ENCODE measurements at places on chromosomes 3 and 15.

DNA sequence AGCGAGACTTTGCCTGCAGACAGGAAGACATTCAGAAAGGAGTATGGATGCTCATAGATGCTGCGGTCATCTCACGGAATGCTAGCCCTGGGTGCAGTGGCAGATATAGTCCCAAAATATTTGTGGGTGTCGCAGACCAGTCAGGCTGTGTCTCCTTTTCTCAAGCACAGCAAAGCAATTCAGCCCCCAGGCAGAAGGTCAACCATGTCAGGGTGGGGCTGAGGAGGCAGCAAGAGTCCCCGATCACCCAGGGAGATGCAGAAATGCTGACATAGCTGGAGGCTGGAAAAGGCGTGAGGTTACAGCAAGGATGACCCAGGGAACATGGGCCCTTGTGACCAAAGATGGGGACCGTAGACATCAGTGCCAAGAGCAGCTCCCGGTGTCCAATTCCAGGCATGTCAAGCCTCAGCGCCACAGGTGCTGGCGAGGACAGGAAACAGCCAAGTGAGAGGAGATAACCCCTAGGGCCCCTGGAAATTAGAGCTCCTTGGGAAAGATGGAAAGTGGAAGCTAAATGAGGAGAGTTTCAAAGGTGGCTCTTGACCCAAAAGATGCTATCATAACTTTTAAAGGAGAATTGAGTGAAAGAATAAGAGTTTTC, 81.2 kb upstream of the ABHD17C start:
- DNase-seq, result no peak

DNA sequence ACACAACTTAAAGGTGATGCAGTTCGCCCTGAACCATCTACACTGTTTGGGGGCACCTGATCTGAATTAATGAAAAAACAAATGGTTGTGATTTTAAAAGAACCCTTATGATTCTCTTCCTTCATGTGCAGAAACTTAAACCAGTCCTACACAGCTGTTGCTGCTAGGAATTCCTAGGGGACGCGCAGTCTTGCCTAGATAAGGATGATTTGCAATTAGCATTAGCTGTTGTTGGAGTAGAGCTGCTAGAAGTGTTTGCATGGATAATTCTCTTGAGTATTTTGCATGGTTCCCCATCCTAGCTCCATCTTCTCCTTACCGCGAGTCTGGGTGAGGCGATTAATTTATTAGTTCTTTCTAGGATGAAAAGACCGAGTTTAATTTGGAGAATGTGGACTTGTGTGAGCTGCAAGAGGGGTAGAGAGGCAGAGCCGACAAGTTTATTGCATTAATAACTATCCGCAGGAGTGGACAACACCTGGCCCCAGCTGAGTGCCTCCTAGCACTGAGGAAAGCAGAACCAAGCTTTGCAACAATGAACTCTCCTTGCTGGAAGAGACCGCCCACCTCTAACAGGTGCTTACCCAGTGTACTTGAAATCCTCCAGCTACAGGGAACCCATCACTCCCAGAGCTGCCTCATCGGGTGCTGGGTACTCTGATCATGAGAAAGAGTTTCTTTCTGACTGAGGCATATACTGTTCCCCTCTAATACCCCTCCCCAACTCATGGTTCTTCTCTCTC, 75.0 kb upstream of the WNT7A start:
- DNase-seq, result no peak

GRCh38 chr15:80328496-80328895, 75.7 kb upstream of the ARNT2 start:
- no peak for DNase-seq

GRCh38 chr15:87767516-87767915, 489.0 kb downstream of the NTRK3 start:
- no peak for DNase-seq

- DNase-seq, result no peak
Observed at GRCh38 chr3:67468511-67468910, 185.9 kb downstream of the SUCLG2 start.

DNA sequence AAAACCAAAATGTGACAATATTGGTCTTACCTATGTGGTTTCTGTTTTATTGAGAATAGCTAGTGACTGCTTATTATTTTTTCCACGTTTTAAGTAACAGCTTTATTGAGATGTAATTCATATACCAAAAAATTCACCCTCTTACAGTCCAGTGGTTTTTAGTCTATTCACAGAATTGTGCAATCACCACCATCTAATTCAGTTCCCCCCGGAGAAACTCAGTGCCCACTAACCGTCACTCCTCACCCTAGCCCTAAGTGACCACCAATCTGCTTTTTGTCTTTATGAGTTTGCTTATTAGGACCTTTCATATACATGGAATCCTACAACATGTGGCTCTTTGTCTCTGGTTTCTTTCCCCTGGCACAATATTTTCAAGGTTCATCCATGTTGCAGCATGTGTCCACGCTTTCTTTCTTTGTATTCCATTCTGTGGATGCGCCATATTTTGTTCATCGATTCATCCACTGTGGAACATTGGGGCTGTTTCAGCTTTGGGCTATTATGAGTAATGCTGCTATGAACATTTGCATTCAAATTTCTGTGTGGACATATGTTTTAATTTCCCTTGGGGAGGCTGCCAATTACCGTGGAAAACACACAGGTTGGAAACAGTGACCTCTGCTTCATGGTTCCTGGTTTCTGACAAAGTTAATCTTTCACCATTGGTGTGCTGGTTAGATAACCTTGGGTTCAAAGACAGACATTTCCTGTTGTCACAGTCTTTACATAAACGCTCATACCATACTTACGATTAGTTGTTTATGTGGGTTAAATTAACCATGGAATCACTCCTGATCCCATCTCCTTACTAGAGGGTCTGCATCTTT, 3.2 kb upstream of the BCL2L10 start:
- no peak for DNase-seq

- DNase-seq, result no peak
Observed at GRCh38 chr3:50577348-50577747, 8.0 kb downstream of the HEMK1 start.

DNA sequence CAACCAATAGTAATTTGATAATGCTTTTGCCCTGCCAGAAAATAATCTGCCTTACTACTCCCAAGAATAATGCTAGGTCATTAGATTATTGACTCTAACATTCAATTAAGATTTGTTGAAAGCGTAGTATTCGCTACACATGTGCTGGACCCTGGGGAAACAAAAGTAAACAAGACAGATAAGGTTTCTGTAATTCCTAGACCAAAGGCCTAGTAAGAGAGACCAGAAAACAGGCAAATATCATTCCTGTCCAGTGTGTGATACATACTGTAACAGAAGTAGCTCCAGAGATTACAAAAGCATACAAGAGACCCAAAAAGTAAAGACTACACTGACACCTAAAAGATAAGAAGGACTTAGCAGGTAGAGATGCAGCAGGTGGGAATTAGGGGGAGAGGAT, 60.8 kb downstream of the PLOD2 start:
- DNase-seq, result no peak

- no peak for DNase-seq
Observed at GRCh38 chr15:66573719-66574595, 8.2 kb upstream of the LCTL start.

DNA sequence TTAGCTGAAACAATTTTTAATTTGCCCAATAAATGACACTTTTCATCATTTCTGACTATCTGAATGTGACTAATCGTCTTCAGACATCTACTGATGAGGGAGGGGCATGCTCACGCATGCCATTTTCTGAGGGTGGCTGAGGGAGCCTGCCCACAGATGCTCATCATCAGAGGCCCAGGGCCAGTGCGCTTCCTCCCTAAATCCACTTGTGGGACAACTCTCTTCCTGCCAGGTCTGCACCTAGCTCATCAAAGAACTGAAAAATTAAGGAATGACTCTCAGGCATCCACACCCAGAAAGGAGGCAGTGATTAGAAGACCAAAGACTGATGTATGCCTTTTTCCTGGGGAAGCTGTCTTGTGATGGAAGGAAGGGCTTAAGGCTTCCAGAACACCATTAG, 22.8 kb downstream of the RTP3 start:
- no peak for DNase-seq

DNA sequence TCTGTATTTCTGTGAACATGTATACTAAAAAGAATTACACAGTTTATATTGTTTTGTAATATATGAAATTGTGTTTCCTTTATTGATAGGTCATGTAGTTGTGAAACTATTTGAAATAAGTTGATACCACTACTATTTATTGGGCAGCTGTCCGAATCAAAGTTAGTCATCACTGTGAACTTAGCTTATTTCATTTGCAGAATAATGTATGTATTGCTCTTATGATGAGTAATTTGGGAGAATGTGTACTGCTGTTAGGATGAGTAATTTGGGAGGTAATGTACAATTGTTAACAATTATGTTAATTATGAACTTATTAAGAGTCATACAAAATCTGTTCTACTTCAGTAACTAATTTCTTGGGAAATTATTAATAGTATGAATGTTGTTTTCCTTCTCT, 22.2 kb downstream of the FXR1 start:
- DNase-seq, result no peak

DNA sequence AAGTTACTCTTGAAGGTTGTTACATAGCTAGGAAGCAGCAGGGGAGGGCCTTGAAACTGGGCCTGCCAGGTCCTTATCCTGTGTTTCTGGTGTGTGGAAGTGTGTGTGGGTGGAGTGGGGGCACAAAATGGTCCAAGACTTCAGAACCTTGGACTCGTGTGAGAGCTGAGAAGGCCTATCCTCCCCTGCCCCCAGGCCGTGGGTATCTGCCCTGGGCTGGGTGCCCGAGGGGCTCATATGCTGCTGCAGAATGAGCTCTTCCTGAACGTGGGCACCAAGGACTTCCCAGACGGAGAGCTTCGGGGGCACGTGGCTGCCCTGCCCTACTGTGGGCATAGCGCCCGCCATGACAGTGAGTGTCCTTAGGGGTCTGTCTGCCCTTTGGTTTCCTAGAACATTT, 4.5 kb downstream of the CHRD start:
- no peak for DNase-seq

DNA sequence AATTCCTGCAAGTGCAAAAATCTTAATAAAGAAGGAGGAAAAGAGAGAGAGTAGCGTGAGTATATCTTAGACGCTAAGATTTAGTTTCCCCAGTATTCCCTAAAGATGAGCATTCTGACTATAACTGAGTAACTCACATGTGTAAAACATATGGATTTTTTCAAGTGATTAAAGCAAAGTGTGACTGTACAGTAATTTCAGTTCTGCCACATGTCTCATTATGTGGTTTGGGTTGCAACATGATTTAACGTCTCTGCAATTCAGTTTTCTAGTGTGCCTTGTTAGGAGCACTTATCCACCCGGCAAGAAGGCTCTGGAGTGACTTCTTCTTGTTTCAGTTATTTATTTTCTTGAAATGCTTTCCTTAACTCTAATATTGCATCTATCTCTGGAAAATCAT, 514.1 kb downstream of the ROBO1 start:
- DNase-seq, result no peak

- DNase-seq, result no peak
Observed at GRCh38 chr15:80727596-80727995, 32.5 kb downstream of the ABHD17C start.

GRCh38 chr3:5187920-5188418, 462 bp downstream of the EDEM1 start:
- DNase-seq, result peak; percentile 48

GRCh38 chr3:65963787-65964677, 74.7 kb downstream of the MAGI1 start:
- peak; percentile 55 for DNase-seq

GRCh38 chr3:131596884-131597283, 94.1 kb upstream of the MRPL3 start:
- DNase-seq, result no peak

- DNase-seq, result no peak
Observed at GRCh38 chr3:50350213-50350526, 405 bp downstream of the NPRL2 start.

GRCh38 chr3:118505784-118506183, 528.9 kb downstream of the IGSF11 start:
- DNase-seq, result no peak

DNA sequence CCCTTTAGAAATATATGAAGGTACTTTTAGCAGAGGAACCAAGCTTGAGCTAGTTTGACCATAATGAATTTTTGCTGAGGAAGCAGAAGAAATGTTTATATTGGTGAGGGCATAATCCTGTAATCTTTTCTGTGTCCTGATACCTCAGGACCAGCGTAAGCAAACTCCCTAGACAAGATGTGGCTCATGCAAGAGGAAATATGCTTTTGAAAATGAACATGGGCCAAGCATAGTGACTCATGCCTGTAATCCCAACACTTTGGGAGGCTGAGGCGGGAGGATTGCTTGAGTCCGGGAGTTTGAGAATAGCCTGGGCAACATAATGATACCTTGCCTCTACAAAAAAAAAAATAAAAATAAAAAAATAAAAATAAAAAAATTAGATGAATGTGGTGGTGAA, 78.5 kb downstream of the PPARG start:
- no peak for DNase-seq

DNA sequence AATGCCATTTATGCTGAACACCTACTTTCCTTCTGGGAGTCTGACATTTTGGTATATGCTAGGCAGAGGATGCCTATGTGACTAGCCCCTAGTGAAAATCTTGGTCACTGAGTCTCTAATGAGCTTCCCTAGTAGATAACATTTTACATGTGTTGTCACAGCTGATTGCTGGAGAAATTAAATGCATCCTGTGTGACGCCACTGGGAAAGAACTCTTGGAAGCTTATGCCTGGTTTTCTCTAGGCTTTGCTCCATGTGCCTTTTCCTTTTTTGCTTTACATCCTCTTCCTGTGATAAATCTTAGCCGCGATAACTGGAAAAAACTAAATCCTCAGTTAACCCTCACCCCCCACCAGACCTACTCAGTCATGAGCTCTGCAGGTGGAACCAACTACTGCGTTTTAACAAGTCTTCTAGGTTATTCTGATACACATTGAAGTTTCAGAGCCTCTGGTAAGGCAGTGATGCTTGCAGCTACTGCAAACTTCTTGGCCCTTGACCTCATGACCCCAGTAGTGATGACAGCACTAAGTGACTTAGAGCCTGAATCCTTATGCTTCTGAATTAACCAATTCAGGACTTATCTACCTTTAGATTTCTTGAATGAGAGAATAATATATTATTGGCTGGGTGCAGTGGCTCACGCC, 292.4 kb upstream of the SOX14 start:
- no peak for DNase-seq

- DNase-seq, result no peak
Observed at GRCh38 chr3:30440147-30440604, 166.2 kb upstream of the TGFBR2 start.

DNA sequence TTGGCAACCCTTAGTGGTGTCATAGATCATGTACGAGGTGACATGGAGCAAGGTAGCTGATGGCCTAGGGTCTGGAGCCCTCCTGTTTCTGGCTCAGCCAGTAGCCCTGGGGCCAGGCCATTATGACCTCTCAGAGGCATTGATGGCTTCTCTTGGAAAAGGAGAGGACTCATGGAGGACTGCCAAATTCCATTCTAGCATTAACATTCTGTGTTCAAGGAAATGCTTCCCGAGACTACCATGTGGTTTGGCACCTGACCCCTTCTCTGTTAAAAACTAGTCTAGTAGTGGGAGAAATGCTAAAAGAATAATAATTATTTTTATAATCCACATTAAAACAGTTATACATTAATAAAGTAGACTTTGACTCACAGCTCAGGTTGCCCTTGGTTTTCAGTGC, 40.2 kb upstream of the ADAMTSL3 start:
- no peak for DNase-seq

GRCh38 chr3:28151608-28152228, 89.7 kb upstream of the CMC1 start:
- no peak for DNase-seq

Measured in activated T-cell treated with anti-CD3 and anti-CD28 coated beads for 48 hours (primary cell).